ENCODE measurements at places on chromosomes 2 and 18.

DNA sequence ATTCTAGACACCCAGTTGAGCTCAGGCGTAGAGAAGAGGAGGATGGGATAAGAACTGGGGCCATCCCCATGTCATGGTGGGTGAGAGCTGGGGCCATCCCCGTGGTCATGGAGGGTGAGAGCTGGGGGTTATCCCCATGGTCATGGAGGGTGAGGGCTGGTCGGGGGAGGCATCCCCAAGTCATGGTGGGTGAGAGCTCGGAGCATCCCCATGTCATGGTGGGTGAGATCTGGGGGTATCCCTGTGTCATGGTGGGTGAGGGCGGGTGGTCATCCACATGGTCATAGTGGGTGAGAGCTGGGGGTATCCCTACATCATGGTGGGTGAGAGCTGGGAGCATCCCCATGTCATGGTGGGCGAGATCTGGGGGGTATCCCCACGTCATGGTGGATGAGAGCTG lies 52.5 kb downstream of the IL1RL2 start:
- DNase-seq, result no peak

DNA sequence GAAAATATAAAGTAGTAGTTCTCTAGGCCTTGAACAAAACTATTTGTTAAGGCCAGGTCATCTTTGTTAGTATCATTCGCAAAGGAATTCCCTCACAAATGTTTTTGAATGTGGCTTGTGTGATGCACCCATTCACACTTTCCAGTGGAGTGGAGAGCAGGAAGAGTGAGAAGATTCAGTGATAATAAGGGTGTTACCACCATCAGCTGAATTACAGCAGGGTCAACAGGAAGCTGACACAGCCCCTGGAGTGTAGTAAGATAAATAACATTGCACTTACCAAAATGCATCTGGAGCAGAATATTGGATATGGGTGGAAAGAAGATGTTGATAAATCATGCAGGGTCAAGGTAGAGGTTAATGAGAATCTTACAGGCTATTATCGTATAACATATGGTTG lies 231.0 kb downstream of the DSC3 start:
- no peak for DNase-seq

GRCh38 chr2:85561280-85562212 lies at the start of gene GGCX:
GGCX (minus strand) TSS chr2:85561493; CDS start chr2:85561428, 65 bp downstream.
- DNase-seq, result peak; percentile 86

- no peak for DNase-seq
Measured at GRCh38 chr2:209471037-209471436, 47.2 kb downstream of the MAP2 start.

GRCh38 chr18:50562686-50563085 lies 2.8 kb downstream of the MAPK4 start:
- DNase-seq, result no peak

- no peak for DNase-seq
Measured at GRCh38 chr2:157291018-157291417, 33.5 kb downstream of the GALNT5 start.

- no peak for DNase-seq
Measured at GRCh38 chr2:201472411-201472810, 20.9 kb downstream of the STRADB start.
